Stimulated activated CD4-positive, alpha-beta T cell treated with anti-CD3 and anti-CD28 coated beads, Interleukin-15, amount 100 ng/mL, for 1 hour (primary cell): ENCODE measurements at places on chromosomes 2 and 18.

- no peak for DNase-seq
Measured at GRCh38 chr2:55314985-55315384, 46.0 kb upstream of the MTIF2 start.

- DNase-seq = no peak
Measured at GRCh38 chr2:55051026-55051866, 995 bp upstream of the RTN4 start.

- DNase-seq = no peak
Measured at GRCh38 chr2:54271843-54272627, 16.0 kb upstream of the TSPYL6 start.

- no peak for DNase-seq
Measured at GRCh38 chr2:159292157-159292556, 5.7 kb upstream of the WDSUB1 start.

DNA sequence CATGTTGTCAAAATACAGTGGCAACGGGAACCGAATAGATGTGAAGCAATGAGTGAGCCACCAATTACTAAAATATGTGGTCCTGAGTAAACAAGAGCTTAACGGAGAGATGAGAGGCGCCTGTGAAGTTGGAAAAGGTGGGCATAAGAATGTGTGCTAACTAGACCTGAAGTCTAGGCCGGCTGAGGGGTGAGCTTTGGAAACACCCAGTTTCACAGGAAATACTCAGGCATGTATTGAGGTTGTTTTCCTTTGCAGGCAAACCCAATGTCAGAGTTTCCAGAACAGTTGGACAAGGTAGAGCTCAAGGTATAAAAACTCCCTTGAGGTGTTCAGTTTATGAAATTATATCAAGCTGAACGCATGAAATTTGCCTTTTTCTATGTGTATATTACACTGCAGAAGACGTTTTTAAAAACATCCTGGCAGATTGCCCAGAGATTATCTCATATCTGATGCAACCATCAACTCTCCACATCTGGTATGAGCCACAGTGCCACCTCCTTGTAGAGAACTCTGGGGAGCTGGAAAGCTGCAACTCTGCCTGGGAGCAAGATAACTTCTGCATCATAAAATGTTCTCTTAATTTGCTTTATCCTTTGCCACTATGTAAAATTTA, 3.9 kb upstream of the WDSUB1 start:
- no peak for DNase-seq

DNA sequence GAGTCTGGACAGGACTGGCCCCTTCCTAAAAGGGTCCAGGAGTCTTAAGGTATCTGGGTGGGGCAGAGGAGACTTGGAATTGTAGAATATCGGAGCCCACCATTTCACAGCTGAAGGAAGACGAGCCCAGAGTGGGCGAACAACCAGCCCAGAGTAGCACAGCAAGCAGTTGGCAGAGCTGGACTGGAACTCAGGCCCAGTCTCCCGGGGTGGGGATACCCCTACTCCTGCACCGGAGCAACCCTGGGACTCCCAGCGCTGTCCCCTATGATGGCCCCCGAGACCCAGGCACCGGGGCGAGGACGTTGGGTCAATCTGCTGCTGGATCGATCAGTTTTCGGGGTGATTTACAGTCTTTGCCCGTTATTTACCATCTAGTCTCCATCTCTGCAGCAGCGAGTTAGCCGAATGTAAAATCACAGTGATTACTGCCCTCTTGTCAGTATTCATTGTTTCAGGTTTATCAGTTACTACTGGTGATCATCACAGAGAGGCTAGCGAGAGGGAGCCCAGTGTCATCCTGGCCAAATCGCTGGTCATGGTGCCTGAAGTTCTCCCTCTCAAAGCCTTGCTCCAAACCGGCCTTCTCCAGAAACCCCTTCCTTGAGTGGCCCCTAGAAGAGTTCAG, 75.3 kb downstream of the SMAD7 start:
- no peak for DNase-seq

- DNase-seq = no peak
Measured at GRCh38 chr18:33870059-33870458, 292.0 kb downstream of the ASXL3 start.

- DNase-seq = no peak
Measured at GRCh38 chr2:85995648-85996529, 107.1 kb upstream of the ST3GAL5 start.

DNA sequence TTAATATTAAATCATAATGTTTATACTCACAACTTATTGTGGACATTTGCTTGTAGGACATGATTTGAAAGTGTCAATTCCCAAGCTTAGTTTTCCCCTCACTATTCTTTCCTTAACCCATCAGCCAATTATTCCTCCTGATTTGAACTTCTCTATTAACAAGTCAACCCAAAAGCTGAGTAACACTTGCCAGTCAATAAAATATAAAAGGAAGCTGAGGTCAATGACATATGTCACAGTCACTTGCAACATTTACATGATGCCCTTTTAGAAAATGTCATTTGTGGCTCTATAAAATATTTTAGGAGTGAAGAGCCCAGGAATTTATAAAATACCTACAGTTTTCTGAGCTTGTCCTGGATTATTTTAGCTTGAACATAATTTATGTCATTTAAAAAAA, 7.2 kb downstream of the CCDC68 start:
- DNase-seq = no peak

GRCh38 chr18:78770823-78771139, 208.8 kb upstream of the SALL3 start:
- DNase-seq = no peak

- DNase-seq = no peak
Measured at GRCh38 chr2:127608061-127609030, 37.6 kb upstream of the GPR17 start.

- DNase-seq = no peak
Measured at GRCh38 chr18:6249170-6249569, 165.5 kb downstream of the L3MBTL4 start.

DNA sequence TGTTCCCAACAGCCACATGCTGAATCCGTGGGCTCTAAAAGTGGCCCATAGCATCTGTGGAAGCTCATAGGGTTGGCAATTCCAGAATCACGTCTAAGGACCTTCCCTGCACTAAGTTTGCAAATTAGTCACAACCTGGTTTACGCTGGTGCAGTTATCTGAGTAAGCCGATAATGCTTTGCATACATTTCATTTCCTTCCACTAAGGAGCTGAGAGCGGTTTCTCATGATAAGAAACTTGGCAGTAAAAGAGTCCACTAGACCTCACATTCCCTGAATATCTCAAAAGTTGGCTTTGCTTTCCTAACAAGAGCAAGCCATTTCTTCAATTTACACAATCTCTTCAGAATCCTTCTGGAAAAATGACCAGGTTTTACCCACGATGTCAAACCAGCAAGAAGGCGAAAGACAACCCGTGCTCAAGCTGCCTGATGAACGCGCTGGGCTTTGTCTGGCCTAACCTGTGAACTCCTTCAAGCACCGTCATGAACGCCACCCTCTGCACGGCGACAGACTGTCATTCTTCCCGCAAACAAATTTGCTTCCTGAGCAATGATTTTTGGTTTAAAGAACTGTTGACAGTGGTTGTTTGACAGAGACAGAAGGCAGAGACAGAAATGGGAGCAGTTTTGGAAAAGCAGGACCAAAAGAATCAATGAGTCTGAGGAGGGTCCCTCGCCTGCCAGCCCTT, 73.0 kb upstream of the COPS8 start:
- DNase-seq = no peak

GRCh38 chr2:154466226-154466625, 232.3 kb upstream of the KCNJ3 start:
- DNase-seq = no peak

GRCh38 chr2:177165061-177165583, 47.5 kb upstream of the HNRNPA3 start:
- no peak for DNase-seq

DNA sequence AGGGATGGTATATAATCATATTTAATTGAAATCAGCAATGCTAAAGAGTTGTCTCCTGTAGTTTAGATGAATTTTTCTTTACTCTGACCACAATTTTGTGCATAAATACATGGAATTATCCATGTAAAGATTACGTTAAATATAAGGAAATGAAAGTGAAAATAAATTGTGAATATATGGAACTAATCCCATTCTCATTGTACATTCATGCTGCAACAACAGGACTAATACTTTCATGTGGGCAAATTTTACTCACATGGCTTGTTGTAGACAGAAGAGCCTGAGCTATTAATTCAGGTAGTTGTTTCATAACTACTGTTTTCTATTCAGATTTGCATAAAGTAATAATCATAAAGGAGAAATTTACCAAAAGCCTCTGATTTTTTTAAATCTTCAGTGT, 357.8 kb downstream of the ARHGAP15 start:
- DNase-seq = no peak

DNA sequence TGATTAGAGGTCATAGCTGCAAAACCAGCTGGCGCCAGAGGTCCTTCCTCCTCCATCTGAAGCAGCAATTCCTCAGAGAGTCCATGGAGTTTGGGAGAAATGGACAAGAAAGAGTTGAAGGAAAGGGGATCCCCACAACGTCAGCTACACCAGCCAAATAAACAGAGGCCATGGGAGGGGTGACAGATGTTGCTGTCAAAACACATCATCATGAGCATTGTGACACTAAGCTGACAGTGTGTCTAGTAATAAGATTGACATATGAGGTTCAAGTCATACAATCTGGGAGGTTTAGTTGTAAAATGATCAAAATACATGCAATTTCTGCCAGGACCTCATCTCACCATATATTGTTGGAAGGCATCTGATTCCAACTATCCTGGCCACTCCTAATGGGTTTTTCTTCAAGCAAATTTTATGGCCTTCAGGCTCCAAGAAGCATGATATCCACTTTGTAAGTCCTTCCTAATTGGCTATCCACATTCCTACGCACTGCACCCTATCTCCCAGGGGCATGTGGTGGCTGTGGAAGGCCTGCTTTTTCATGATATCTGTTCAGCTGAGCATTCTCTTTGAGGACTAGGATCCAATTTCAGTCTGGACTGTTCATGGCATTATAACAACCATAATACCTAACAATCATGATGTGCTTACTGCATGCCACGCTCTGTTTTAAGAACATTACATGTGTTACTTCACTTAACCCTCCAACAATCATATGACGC, 335.0 kb upstream of the ID2 start:
- no peak for DNase-seq

DNA sequence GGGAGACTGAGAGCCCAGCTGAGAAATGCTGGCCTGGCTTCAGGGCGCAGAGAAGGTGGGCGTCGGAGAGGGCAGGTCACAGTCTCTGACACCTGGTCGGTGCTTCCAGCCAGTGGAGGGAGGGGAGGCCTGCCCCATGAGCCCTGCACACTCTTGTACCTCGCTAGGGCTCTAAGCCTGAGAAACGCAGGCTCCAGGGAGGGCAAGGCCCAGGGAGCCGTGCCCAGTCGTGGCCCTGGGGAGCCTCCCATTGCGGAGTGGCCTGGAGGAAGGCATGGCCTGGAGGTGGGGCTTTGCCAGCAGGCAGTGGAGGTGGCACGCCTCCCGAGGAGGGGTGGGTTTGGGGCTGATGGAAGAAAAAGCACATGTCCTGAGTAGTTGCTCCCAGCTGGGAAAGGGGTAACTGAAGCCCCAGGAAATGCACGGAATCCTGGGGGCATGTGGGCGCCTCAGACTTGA, 39.0 kb downstream of the MTERF4 start:
- DNase-seq = no peak

- no peak for DNase-seq
Measured at GRCh38 chr2:68379184-68379708, 14.2 kb downstream of the PLEK start.

DNA sequence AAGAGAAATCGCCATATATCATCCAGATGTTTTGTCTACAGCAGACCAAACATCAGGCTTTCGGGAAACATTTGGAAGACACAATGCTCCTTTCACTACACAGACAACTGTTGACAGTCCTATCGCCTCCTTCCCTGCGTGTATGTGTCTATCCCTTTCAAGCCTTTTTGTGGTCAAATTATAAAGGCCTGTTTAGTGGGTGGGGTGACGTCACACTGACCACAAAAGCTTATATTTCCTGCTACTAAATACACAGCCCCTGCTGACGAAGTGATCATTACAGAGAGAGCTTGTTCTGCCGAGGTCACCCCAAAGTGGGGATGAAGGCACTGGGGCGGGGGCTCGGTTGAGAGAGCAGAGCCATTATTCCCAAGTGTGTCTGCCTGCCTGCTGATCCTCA, 302.7 kb upstream of the TNP1 start:
- DNase-seq = no peak

- DNase-seq = no peak
Measured at GRCh38 chr2:238561230-238561629, 134.5 kb downstream of the ASB1 start.

GRCh38 chr2:173653432-173653805, 298.7 kb downstream of the CDCA7 start:
- no peak for DNase-seq

- DNase-seq = no peak
Measured at GRCh38 chr18:54948350-54948837, 10.9 kb downstream of the CCDC68 start.
